ENCODE measurements at places on chromosomes 2 and 18.

- DNase-seq, result no peak
These were observed 65.3 kb upstream of the GLI2 start for GRCh38 chr2:120670371-120670770.

DNA sequence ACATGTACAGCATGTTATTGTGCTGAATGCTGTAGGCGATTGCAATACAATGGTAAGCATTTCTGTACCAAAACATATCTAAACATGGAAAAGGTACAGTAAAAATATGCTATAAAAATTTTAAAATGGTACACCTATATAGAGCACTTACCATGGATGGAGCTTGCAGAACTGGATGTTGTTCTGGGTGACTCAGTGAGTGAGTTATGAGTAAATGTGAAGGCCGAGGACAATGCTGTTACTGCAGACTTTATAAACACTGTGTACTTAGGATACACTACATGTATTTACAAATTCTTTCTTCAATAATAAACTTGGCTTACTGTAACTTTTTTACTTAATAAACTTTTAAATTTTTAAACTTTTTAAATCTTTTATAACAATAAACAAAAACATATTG, 473.4 kb upstream of the UBE2E3 start:
- no peak for DNase-seq

- DNase-seq, result no peak
These were observed 43.0 kb downstream of the STAT1 start for GRCh38 chr2:190970873-190971506.

DNA sequence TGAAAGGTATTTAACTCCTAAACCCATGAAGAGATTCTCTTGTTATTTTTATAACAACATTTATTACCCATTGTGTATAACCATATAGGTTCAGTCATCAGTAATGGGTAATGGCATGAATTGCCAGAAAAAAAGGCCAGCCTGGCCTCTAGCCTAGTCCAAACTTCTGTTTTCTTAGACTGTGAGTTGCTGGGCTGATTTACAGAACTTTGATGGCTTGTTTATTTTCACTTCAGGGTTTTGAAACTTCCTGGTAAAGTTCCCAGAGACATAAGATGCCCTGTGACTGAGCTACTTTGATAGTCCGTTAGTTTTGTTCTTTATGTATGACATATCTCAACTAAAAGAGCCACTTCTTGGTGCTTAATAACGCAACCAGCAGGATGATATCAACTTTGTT, 164.8 kb downstream of the METTL4 start:
- DNase-seq, result no peak

DNA sequence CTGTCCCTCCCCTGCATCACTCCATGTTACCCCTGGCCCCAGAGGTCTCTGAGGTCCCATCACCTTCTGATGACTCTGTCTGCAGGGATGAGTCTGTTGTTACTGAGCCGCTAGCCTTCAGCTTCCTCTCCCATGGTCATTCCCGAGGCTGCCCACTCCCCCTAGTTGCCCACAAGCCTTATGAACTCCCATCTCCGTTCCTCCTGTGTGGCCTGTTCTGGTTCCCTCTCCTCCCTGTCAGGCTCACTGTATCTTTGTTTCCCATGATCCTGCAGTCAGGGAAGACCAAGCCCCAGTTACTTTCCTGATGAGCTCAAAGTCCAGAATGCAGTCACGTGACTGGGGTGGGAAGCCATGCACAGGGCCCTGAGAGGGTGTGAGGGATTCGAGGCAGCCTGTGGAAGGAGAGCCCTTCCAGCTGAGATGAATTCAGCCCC, 39.5 kb downstream of the INPP4A start:
- DNase-seq, result no peak

DNA sequence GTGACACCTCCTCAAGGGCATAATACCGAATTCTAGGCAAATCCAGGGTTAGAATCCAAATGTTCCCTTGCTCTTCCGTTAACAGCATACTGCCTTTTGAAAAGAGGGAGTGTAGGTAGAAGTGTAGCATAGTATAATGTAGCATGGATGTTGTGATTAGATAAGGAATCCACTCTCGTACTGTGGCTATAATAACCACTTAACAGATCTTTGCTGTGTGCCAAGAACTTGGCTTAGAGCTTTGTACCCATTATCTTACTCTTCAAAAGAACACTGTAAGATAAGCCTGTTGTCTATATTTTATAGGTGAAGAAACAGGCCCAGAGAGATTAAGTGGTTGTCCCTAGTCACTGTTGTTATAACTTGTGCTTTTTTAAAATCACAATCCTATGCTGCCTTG, 24.2 kb downstream of the WDR75 start:
- DNase-seq, result no peak

DNA sequence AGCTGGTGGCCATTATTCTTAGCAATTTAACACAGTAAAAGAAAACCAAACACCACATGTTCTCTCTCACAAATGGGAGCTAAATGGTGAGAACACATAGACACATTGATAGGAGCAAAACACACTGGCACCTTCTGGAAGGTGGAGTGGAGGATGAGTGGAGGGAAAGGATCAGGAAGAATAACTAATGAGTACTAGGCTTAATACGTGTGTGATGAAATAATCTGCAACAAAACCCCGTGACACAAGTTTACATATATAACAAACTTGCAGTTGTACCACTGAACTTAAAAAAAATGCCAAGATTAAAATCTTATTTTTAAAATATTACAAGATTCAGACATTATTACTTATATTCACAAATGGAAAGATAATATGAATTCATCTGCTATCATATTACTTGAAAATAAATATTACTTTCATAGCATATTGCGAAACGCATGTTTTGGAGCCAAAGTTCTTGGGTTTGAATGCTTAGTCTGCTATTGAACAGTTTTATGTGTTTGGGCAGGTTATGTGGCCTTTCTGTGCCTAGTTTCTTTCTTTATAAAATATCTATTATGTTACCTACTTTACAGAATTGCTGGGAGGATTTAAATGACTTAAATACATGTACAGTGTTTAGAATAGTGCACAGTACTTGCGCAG, 20.5 kb downstream of the ANKRD62 start:
- DNase-seq, result no peak

- no peak for DNase-seq
These were observed 49.0 kb upstream of the TWSG1 start for GRCh38 chr18:9285604-9286003.

DNA sequence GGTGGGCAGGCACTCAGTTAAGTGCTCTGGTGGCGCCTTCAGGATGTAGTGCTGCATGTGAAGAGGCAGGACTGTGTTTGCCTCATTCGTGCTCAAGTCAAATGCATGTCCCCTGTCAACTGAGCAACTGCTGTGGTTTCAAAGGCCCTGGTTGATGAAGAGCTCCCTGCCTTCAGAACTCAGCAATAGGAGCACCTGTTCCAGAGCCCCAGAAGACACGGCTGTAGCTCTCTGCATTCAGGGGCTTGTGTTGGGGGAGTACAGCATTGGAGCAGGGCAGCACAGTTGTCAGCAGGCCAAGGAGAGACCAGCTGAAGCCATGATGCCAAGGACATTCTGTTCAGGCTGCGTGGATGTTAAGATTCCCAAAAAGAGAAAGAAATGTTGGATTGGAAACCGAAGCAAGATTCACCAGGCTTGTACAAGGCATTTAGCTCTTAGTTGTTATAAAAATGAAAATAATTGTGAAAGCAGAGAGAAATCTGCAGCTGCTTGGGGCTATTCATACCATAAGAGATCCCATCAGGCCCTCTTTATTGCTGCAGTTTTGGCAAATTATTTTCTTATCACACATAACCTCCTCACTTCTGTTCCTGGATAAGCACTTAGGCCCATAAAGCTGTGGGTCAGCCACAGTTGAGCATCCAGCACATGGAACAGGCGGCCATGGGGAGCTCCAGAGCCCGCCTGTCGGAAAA, 252.4 kb upstream of the ZNF521 start:
- no peak for DNase-seq

DNA sequence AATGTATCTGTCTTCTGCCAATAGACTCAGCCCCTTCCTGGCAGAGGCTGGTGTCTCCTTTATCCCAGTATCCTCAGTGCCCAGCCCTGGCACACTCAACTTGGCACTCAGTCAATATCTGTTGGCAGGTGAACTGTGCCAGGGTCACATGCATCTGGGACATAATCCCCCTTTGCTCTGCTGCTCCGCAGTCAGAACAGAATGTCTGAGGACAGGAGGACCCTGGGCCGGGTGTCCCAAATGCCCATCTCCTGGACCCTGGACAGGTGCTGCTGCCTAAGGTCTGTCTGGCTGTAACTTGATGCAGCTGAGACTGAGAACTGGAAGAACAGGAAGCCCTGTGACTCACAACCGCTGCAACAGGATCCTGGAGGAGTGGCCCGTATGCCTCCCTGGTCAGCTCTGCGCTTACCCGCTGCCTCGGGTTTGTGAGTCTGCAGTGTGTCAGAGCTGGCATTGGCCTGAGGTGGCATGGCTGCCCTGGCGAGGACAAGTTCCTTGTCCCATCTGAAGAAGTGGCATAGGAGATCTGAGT, 11.4 kb downstream of the HK2 start:
- DNase-seq, result peak; percentile 57

DNA sequence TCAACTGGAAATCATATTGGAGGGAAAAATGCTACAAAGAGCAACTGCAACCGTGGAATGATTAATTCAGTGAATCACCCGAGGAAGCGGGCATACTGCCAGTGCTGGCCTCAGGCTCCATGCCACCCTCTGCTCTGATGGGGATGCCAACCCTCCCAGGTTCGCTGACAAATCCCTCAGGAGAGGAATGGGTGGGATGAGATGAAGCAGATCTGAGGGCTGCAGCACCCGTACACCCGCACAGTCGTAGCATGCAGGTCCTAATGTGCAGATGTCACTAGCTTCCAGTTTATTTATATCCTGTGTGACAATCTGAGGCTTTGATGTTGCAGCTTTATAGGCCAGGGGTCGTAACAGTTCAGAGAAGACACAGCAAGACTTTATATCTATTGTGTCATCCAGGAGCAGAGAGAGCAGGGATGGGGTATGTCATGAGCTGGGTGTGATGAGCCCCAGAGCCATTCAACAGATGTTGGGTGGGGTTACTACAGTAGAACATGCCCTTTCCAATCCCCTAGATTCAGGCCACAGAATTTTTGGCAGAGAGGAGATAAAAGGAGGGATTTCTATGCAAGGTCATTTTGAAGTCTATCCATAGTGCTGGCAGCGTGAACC, 44.6 kb downstream of the DPP4 start:
- DNase-seq, result no peak

- no peak for DNase-seq
These were observed 73.4 kb downstream of the RPRM start for GRCh38 chr2:153405196-153405595.

- no peak for DNase-seq
These were observed 105.6 kb upstream of the NDUFV2 start for GRCh38 chr18:8996771-8997432.

- DNase-seq, result peak; percentile 17
These were observed 136.1 kb downstream of the SMAD7 start for GRCh38 chr18:48814490-48815178.

- no peak for DNase-seq
These were observed 207.1 kb downstream of the NDUFA10 start for GRCh38 chr2:239818086-239818485.

DNA sequence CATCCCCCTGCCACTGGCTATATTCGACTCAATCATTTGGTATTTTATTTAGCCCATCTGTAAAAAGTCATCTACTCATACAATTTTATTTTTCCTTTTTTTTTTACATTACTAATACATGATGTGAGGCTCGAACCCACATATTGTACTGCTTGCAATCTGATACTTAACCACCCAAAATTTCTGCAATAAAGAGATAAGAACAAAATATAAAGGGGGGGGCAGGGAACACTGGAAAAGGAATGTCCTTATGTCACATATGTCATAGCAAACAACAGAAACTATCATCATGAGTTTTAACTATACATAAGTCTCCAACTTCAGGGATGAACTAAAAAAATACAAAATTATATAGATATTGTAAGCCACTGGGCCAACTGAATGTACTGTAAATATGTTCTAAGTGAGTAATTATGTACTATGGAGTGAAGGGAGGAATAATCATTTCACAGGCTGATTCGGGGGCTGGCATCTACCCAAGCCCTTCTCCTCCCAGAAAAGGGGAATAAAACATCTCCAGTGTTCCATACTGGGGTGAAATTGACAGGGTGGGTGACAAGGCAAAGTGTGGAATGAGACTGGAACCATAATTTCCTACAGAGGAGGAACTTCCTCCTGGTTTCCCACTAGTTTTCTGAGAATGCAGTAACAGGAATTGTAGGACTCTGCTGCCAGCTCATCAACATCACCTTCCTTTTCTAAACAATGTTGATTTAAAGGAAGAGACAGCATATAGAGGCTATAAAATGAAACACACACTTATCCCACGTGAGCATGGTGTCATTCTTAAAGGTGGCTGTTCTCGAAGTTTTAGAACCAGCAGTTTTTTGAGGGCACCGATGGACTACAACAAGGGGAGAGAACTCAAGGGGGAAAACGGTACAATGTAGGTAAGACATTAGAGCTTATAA, 79.5 kb downstream of the FARSB start:
- no peak for DNase-seq

- no peak for DNase-seq
These were observed 132.7 kb downstream of the DIS3L2 start for GRCh38 chr2:232094201-232094600.

- DNase-seq, result no peak
These were observed 13.5 kb upstream of the CALCRL start for GRCh38 chr2:187461294-187462261.

GRCh38 chr2:168210216-168210894, 37.0 kb downstream of the STK39 start:
- peak; percentile 72 for DNase-seq

GRCh38 chr2:25198209-25198525, 29.8 kb upstream of the POMC start:
- no peak for DNase-seq

GRCh38 chr18:3596637-3597384, 146.8 kb downstream of the TGIF1 start:
- peak; percentile 78 for DNase-seq

DNA sequence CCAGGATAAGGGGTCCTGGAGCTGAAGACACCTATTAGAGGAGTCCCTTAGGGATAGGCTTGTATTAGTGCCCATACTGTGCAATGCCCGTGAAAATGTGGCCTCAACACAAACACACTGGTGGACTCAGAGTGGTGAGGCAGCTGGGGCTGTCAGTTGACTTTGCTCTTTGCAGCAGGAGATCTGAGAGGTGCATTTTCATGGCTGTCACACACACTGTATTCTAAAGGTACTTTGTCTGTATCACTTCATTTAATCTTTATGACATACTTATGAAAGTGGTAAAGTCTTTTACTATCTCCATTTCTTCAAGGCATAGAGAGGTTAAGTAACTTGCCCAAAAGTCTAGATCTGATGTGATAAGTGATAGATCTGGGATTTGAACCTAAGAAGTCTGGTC, 55.1 kb upstream of the GCFC2 start:
- DNase-seq, result no peak

DNA sequence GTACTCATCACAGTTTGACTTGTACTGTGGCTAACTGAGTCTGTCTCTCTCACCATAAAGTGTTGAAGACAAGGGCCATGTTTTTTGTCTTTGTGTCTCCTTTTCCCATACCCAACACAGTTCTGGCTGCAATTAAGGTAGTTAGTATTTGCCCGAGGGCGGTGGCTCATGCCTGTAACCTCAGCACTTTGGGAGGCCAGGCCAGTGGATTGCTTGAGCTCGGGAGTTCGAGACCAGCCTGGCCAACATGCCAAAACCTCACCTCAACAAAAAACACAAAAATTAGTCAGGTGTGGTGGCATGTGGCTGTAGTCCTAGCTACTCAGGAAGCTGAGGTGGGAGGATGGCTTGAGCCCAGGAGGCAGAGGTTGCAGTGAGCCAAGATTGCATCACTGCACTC, 6.9 kb upstream of the KIF3C start:
- no peak for DNase-seq
